NCI-H2171 (cell line): ENCODE measurements at places on chromosomes 6 and 20.

DNA sequence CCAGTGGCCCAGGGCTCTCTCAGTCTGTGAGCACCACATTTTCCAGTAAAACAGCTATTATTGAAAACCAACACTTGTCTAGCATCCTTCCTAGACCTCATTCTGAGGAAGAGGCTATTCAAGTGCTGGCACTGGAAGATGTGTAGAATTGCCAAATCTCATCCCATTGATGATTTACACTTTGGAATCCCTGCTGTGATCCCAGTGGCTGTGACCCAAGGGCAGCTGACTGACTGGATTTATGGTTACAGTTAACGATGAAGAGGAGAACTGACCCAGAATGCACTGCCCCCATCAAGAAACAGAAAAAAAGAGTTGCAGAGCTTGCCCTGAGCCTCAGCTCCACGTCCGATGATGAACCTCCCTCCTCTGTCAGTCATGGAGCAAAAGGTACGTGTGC is 2.4 kb downstream of the CMTR1 start:
- DNase-seq = no peak

GRCh38 chr6:24972311-24972958 is 36.7 kb upstream of the RIPOR2 start:
- DNase-seq = no peak

GRCh38 chr6:29845405-29846006 is 17.9 kb downstream of the HLA-G start:
- DNase-seq = no peak

DNA sequence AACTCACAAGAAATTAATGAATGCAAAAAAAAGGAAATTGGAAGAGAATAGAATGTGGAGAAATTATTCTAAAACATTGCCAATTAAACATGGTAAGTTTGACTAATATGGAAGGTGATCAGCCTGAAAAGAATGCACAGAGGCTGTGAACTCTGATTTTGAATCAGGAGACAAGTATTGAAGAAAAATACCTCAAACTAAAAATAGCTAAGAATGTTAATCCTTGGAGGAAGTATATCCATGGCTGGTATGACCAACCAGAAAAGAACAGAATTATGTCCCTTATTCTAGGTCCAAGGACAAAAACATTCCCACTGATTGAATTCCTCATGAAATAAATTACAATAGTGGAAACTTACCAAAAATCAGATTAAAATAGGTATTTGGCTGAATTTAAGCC is 7.3 kb upstream of the RIMS1 start:
- DNase-seq = no peak

GRCh38 chr6:137222381-137222780 is 3.2 kb upstream of the IFNGR1 start:
- DNase-seq = no peak

DNA sequence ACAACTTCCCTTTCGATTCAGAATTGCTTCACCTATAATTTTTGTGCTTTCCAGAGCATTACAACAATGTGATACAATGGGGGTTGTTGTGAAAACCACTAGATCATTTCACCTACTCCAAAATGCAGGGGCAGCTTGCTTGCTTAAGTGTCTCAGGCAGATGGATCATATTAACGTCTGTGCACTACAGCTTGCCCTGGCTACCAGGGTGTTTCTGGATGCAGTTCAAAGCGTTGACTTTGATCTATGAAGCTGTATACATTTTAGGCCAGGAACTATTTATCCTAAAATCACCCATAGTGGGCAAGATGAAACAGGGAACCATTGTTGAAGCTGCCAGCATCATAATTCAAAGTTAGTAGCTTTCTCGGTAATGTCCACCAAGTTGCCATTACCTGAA is 339.5 kb upstream of the HSF2 start:
- DNase-seq = peak; percentile 3

DNA sequence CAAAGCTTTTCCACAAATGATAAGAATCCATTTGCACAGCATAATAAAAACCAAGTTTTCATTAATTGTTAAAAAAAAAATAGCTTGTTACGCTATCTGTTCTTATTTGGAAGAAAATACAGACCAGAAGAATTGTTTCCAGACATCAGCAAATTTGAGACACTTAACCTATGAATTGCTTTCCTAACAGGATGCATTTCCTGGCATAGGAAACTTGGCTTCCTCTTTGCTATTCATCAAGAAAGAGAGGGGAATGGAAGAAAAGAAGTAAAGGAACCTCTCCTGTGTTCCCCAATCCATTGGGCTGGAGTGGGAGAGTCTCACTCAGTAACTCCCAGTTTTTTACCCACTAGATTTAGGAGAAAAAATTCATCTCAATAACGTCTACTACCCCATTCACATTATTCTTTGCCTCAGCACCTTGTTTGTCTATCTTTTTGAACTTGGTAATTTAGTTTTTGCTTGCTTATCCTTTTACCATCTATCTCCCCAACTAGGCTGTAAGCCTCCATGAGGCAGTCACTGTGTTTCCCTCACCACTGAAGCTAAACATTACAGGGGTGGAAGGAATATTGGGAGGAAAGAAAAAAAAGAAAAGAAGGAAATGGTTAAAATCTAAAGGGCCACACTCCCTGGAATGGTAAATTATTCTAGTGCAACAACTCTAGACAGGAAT is 150.3 kb downstream of the COL21A1 start:
- no peak for DNase-seq

DNA sequence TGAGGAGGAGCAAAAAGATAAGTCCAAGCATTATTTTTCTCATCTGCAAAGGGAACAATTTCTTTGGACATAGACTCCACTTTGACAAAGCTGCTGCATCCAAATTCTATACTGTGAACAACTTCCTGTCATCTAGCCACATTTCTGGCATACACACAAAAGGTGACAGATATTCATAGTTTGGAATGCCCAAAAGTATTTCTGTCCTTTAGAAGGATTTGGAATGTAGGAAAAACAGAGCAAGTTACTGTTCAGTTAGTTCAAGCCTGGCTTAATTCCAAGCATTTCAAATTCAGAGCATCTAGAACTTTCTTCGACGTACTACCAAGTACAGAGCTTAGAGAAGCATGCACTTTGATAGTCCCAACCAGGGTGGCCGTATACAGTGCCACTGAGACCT is 134.0 kb downstream of the PDE7B start:
- DNase-seq = no peak

- no peak for DNase-seq
Observed at GRCh38 chr6:167410462-167410861, 85.6 kb downstream of the TTLL2 start.

GRCh38 chr20:61376541-61377240 is 124.6 kb downstream of the CDH4 start:
- DNase-seq = no peak

DNA sequence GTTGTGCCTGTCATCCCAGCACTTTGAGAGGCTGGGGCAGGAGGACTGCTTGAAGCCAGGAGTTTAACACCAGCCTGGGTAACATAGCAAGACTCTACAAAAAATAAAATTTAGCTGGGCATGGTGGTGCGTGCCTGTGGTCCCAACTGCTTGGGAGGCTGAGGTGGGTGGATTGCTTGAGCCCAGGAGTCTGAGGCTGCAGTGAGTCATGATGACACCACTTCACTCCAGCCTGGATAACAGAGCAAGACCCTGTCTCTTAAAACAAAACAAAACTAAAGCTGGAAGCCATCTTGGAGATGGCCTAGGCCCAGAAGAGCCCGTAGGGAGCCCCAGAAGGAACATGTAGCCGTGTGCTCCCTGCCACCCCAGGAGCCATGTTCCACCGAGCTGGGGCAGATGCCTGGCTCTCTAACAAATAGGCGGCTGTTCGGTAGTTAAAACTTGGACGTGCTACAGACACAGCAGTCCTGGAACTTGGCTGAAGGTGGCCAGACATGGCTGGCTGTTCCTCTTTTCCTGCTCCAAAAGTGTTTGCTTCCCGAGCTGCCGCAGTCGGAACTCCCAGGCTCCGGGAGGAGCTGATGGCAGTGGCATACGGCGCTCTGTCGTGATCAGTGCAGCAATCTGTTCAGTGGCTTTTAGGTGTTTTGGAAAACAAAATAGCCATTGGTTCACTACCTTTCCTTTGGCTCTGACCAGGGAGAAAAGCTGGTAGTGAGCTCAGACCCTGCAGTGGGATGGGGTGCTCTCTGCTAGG is 37.0 kb downstream of the DYNLT1 start:
- no peak for DNase-seq

DNA sequence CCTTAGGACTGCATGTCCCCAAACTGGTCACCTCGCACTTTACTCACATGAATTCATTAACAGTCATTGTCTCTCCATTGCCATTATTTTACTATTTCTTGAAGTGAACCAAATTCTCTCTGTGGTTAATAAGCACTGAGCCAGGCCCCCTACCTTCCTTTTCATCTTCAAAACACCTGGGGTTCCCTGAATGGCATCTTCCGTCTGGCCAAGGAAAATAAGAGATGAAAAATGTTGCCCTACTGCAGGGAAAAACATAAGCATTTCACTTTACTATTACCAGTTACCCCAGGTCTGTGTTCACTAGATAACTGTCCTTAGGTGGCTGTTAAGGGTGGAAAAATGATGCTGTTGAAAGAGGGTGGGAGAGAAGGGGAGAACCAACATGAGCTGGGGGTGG is 10.0 kb upstream of the NKX2-2 start:
- DNase-seq = no peak

GRCh38 chr20:1215386-1216170 is 10.3 kb upstream of the RAD21L1 start:
- DNase-seq = no peak

DNA sequence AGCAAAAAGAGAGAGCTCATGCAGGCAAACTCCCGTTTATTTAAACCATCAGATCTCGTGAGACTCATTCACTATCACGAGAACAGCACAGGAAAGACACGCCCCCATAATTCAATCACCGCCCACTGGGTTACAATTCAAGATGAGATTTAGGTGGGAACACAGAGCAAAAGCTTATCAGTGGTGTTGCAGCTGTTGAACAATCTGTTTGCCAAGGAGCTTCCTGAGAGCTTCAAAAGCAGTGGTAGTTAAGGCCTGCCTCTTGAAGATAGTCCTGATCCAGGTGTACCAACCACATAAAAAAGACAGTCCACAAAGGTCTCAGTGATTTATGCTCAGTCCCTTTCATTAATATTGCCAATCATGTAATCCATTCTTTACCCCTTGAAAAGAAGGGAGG is 269.4 kb upstream of the IRAK1BP1 start:
- no peak for DNase-seq
